ENCODE measurements at places on chromosomes 1 and 21.

DNA sequence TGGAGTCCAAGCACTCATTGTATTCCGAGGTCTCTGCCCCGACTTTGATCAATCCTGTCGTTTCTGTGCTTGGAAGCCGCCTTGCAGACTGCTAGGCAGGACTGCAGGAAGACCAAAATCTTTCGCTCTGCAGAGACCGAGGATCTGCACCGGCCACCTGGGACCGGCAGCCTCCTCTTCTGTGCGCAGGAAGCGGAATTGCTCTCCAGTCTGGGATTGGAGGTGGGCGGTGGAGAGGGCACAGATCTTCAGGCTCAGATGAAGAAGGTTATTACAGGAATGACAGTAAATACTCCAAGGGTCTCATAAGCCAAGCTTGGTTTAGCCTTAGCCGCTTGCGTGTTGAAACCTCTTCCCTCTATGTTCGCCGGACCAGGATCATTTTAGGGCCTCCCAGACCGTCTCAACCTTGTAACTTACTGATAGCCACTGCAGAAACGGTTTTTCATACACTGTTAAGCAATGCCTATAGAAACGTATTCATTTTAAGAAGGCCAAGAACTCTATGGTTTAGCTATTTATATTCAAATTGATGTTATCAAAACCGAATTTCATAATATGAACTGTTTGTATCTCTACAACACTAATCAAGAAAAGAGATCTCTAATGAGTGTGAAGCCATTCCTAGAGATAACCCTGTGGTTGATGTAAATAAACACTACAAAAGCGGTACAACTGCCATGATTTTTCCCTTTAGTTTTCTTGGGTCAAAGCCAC is 1.1 kb downstream of the MIA3 start:
- no peak for DNase-seq

DNA sequence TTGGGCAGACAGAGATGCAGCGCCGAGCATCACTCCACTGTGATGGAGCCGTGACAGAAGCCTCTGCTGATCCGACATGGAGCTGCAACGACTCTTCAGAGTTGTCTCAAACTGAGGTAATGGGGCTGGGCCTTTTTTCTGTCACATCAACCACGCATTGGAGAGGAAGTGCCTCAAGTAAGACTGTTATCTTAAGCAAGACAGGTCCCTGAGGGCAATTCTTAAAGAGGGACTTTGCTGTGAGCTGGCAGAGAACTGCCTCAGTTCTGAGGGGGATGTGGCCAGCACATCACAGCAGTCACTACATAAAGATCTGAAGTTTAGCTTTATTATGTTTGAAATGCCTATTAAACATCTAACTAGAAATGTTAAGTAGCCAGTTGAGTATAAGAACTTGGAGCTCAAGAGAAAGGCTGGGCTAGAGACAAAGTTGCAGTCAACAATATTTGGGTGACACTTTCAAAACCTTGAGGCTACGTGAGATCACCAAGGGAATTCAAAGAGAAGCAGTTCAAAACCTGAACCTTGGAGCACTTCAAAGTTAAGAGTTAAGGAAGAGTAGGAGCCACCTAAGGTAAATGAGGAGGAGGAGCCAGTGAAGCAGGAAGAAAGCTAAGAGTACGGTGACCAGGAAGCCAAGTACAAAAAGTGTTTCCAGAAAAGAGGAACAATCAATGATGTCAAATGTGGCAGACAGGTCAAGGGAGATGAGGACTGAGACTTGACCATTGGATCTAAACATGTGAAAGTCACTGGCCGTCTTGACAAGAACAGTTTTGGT is 54.2 kb upstream of the BCL9 start:
- DNase-seq = no peak

DNA sequence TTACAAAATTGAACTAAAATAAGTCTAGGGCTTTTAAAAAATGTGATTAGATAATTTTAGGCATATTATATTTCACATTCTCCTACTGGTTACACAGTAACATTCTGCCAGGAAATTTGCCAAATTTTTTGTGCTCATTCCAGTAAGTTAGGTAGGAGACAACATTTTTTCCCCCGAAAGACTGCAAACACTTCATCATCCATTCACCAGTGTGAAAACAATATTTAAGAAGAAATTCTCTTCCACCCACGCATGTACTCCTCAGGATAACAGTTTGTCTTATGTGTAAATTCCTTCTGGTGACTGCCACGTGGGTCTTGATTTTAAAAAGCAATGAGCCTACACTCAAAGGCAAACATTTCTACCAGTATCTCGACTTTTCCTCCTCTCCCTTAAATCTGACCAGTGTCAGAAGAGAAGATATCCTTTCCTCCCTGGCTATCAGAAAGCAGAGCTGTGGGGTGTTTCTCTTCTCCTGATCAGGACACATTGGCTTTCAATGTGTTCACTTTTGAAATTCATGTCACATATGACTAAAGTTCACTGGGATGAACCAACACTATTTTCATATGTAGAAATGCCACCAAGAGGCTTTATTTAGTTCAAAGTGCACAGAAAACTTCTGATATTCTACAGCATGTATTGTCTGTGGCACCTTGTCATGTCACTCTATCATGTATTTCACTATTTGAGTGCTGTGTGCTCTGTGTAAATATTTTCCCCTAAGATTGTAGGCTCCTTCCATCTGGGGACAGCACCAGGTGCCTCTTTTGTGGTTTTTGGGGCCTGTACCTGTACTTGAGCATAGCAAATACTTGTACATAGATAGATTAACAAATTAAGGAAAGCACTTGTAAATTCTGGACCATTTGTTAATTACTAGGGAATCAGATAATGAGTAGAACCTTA is 38.6 kb downstream of the LHX9 start:
- DNase-seq = no peak

- DNase-seq = no peak
Observed at GRCh38 chr1:242456726-242457269, 67.7 kb downstream of the PLD5 start.

DNA sequence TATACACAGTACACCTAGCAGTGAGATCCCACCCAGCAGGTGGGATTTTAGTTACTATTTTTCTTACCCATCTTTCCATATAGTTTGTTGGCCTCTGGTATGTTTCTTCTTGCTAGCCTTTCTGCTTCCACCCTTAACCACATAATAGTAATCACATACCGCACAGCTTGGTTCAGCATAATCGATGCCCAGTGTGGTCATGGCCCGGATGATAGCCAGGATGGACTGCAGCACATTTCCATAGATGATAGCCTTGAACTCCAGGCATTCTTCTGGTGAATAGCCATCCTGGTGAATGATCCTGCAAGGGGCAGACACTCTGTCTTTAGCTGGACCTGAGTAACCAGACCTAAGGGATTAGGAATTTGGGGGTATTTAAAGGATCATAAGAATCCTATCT is 9.5 kb downstream of the GNAT2 start:
- DNase-seq = no peak

DNA sequence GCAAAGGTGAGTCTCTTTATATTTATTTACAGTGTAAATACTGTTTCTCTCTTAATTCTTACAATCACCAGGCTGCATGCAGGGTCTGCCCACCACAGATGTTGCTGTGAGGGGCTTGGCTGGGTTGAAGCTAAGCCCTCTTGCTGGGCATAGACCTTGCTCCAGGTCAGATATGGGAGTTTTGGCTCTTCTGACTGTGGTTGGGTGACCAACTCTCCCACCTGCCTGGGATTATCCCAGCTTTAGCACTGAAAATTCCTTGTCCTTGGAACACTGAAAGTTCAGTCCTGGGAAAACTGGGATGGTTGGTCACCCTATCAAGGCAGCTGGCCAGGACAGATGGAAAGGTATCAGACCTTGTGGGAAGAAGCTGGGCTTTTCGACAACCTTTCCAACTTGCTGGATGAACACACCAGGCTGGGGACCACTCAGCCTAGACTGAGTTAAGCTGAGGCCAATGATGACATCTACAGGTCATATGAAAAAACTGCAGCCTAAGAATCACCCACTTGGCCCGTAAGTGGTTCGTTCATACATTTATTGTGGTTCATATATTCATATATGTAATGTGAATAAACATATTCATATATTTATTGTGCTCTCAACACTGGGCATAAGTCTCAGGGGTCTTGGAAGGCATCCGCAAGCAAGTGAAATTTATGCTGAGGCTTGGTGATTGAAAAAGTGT is 26.6 kb upstream of the HPDL start:
- peak; percentile 51 for DNase-seq

DNA sequence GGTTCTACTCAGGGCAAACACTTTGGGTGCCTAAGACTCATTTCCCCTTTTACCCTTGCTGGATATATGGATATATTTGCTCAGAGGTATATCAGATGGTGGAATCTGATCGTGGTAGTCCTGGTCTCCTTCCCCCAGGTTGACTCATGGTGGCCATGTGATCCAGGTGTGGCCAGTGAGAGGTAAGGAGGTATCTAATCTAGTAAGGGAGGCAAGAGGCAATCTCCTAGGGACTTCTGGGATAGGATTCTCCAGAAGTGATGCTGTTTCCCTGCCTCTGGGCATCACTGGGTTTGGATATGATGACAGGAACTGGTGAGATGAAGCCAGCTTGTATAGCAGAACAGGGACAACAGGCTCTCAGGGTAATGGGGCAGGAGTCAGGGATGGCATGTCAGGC is 8.5 kb upstream of the DENND2D start:
- no peak for DNase-seq

DNA sequence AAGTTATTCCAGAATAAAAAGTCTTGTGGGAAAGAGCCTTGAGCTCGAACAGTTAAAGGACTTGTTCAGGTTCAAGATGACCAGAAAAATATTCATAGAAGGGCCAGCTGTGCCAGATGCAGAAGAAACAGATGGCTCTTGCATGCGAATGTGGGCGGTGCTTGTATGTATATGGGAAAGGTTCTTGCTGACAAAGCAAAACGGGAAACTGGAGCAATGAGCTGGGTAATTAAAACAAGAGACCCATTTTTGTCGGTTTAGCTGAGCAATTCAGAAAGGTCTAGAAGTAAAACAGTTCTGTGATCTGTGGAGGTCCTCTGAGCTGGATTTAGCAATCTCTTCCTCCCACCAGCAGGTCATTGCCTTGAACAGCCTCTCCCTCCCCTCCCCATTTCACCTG is 107.2 kb upstream of the MARK1 start:
- no peak for DNase-seq

GRCh38 chr21:41779659-41780058 is 12.8 kb upstream of the RIPK4 start:
- no peak for DNase-seq

DNA sequence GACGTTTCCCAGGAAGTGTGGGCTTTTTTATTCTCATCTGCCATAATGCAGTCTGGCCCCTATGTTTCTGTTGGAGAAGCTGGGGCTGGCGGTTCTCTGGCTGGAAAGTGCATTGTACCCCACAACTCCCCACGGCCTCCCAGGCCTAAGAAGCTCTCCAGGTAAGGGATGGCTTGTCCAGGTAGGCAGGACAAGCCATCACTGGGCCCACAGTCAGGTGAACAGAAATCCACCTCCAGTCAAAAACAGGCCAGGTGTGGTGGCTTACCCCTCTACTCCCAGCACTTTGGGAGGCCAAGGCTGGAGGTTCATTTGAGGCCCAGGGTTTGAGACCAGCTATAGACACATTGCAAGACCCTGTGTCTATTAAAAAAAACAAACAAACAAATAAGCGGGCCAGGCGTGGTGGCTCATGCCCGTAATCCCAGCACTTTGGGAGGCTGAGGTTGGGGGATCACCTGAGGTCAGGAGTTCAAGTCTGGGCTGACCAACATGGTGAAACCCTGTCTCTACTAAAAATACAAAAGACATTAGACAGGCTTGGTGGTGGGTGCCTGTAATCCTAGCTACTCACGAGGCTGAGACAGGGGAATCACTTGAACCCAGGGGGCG is 3.1 kb upstream of the WNT9A start:
- DNase-seq = no peak

GRCh38 chr1:27872059-27872801 is at the start of gene THEMIS2:
Gene THEMIS2, plus strand, starts transcription at chr1:27872544. Its CDS starts 28 bp downstream, at chr1:27872572.
- no peak for DNase-seq

DNA sequence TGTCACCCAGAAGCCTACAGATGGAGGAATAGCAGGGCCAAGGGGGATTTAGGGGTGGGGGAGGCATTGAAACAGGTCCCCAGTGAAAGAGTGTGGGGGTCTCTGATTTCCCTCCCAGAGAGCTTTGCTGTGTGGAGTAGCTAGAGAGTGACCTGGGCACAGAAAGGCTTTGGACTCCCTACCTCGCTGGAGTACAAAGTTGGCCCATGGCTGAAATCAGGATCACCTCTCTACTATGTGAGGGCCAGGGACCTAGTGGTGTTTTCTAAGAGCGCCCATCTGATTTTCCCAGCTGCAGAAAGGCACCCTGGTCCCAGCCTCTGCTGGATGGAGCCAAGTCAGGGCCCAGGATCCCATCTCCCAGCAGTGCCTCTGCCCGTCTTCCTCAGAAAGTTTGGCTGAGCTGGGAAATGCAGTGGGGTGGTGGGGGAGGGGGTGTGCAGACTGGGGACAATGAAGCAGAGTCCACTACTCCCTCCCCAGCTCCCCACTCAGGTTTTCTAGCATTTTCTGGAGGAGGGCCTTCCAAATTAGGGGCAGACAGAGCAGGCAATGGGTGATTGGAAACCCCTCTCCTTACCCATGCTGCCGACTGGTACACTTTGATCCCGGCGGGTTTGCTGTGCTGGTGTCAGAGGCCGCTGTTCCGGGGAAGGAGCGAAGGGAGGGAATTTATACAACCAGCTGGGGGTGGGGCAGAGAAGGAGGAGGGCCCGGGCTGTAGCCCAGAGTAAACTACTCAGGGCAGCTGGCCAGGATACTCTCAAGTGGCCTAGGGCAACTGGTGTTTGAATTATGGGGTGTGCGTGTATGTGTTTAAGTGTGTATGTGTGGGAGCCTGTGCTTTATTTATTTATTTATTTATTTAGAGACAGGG is at the start of gene SELENBP1:
Gene SELENBP1 (minus strand): TSS at position 648 of the 877 bp plus-strand sequence. CDS start 64 bp downstream, at position 584.
- no peak for DNase-seq

DNA sequence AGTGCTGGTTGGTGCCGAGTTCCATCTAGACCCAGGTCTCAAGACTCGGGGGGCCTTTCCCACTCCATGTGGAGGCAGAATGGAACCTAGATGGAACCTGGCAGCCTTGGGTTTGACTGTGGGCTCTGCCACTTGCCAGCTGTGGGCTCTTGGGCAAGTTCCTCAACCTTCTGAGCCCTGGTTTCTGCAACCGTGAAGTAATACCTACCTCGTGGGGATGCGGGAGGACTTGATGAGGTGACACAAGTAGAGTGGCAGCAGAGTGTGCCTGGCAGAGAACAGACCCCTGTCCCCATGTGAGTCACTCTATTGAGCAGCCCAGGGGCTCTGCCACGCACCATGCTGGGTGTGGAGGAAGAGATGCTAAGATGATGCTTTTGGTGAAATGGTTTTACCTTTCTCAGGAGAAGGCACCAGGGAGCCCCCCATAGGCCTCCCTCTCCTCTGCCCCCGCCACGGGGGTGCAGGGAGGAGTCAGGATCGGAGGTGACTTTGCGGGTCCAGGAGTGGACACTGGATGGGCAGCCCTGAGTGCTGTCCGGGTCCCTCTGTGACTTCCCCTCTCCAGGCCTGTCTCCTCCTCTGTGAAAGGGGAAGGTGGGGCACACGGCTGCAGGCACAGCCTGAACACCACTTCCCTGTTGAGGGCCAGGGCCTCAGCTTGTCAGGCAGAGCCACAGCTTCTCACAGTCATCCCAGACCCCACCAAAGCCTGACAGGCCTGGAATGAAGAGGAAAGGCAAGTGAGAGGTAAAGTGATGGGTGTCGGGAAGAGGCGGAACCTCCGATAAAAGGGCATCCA is 36.7 kb upstream of the EDN2 start:
- no peak for DNase-seq

GRCh38 chr1:215599418-215600074 is 32.4 kb downstream of the KCTD3 start:
- DNase-seq = no peak

Data from HCT116 (cell line).